Activated CD4-positive, alpha-beta T cell treated with anti-CD3 and anti-CD28 coated beads, Interleukin-2, Interleukin-4, amounts not matched to agents 100 ng/mL and 50 ng/mL, durations not matched to agents 16 hours and 8 hours (primary cell): ENCODE measurements at places on chromosomes 2 and 18.

GRCh38 chr2:109467701-109468100, 146.1 kb downstream of the SEPTIN10 start:
- no peak for DNase-seq

DNA sequence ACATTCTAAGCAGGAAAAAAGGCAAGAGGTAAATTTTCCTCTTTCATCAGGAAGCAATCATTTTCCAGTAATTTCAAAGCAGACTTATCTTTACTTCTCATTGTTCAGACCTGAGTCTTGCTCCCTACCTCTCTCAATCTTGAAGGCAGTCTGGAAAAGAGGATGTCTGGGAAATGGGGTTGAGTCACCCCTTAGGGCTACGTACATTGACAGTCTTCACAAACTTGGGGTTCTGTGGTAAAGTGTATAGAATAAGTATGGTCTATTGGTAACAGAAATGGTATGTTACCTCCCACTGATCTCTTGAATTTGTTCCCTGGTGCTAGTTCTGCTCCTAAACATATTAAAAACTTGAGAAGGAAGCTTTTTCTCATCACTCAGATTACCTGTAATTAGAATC, 361.3 kb downstream of the SS18 start:
- no peak for DNase-seq

GRCh38 chr2:109529532-109530449, 84.0 kb downstream of the SEPTIN10 start:
- no peak for DNase-seq

- no peak for DNase-seq
Observed at GRCh38 chr2:221775096-221775495, 203.0 kb upstream of the EPHA4 start.

DNA sequence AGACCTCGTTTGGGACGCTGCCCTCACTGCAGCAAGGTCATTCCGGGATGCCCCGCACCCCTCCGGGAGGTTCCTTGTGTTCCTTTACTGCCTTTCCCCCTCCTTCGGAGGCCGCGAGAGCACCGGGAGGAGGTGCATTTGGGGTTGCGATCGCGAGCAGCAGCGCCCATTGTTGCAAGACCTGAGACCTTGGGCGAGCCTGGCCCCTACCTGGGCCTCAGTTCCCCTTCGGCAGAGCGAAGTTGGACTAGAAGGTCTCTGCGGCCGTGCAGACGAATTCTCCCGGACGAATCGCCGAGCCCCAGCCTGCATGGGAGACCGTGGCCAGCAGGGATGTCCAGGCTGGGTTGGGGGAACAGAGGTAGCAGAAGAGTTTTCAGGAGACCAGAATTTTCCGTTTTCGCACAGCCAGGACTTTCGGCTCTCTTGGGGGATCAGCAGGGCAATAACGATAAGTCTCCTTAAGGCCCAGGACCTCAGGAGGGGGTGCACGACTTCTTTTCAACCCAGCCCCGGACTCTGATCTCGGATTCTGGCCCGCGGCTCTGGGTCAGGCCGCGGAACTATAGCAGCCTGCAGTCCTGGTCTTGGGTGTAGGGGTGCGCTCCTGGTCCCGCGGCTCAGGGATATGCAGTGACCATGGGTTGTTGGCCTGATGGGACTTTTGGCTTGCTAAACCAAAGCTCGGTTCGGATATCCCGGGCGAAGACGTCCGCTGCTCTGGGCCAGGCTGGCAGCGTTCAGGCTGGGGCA, 2.8 kb downstream of the GDF7 start:
- no peak for DNase-seq

GRCh38 chr2:218863021-218863520, 3.5 kb downstream of the WNT6 start:
- DNase-seq: no peak

DNA sequence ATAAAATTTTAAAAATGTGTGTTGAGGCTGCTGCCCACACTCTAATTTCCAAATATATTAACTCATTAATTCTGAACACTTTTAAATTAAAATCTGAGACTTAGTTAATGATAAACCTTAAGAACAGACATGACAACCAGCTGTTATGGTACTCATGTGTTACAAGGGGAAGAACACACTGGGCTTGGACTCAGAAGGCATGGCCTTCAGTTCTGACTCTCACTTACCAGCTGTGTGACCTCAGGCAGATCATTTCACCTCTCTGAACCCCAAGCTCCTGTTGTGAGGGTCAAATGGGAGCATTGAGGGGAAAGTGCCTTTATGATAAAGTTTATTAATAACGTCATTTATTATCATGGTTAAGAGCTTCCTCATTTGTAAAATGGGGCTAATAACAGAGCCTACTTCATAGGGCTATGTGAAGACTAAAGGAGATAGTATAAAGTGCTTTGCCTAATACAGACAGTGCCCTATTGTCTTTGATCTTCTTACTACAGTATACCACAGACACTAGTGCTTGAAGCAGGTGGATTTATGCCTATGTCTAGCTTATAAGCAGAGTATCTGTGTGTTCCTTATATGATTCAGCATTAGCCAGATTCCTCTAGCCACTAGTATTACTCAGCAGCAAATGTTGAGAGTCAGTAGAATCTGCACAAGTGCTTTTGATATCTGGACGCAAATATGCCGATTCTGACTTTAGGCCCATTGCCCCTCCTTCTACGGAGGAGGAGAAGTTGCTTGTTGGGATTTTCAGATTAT, 99.6 kb downstream of the SGPP2 start:
- no peak for DNase-seq

DNA sequence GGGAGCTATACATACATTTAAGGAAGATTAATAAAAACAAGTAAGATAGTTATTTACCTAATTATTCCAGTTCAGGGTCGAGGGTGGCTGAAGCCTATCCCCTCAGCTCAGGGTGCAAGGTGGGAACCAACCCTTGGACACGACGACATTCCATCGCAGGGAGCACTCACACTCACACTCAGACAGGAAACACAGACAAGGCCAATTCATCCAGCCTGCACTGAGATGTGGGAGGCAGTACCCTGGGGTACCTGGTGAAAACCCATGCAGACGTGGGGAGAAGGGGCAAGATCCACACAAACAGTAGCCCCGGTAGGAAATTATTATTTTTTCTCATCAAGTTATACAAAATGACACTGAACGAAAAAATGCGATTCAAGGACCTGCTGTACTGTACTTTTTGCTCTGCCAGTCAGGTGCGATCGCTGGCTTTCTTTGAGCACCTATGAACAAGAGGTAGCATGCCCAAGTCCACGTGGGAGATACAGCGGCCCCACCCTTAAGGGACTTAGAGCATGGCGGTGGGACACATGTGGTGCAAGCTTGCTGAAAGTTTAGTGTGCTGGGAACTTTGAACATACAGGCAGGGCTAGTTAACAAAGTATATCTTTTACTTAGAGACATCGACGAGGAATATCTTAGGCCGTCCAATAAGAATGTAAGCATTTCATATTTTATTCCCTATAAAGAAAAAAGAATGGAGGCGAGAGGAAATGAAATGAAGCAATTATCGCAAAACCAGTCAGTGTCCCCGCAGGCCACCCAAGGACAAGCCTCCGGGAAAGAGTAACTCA, 624 bp downstream of the METTL8 start:
- peak; percentile 54 for DNase-seq

GRCh38 chr2:32932825-32933755, 13.7 kb upstream of the LTBP1 start:
- no peak for DNase-seq

GRCh38 chr2:59665021-59665420, 888.4 kb downstream of the BCL11A start:
- no peak for DNase-seq

GRCh38 chr2:177044671-177045070, 167.9 kb upstream of the HNRNPA3 start:
- no peak for DNase-seq

- no peak for DNase-seq
Observed at GRCh38 chr2:191311-192190, 72.3 kb downstream of the SH3YL1 start.

- no peak for DNase-seq
Observed at GRCh38 chr18:59744271-59744721, 47.1 kb upstream of the CCBE1 start.
